Stimulated activated CD4-positive, alpha-beta T cell treated with anti-CD3 and anti-CD28 coated beads, Interleukin-12 subunit alpha, Interleukin-12 subunit beta, amount 100 ng/mL, for 24 hours (primary cell): ENCODE measurements at places on chromosomes 13 and 19.

GRCh38 chr19:13987101-13987890 lies 18.8 kb downstream of the RFX1 start:
- DNase-seq: no peak

GRCh38 chr13:50161052-50161451 lies 145.8 kb downstream of the KCNRG start:
- DNase-seq: no peak

- no peak for DNase-seq
These were observed 204.6 kb upstream of the TSC22D1 start for GRCh38 chr13:44780591-44781280.

DNA sequence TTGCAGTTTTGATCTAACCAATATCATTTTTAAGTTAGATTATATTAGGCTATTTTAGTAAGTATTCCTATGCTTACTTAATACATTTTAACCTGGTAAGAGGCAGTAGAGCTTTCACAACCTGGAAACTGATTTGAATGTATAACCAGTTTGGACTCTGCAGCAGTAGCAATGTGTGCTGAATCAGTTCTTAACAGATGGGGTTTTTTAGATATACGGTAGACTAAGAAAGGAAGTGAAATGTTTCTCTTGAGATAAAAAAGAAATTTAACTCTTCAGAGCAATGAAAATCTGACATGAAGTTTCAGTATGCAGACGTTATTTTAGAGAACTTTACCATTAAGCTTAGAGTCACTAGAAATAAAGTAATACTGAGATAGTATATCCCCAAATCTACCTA lies 2.7 kb downstream of the NBEA start:
- no peak for DNase-seq

DNA sequence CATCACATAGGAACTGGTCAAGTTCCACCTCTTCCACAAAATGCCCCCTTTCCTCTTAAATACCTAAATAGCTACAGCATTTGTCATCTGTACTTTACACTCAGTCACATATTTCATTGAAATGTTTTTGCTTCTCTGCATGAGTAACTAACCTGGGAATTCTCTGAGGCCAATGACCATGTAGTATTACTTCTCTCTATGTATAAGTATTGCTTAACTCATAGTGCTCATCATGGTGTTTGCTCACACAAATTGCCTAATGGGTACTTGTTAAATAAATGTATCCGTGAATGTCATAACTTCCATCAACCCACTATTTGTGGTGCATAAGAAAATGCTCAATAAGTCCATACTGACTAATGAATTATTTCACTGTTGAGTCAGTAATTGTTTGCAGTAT lies 115.5 kb downstream of the FGF14 start:
- DNase-seq: no peak

- no peak for DNase-seq
These were observed 20.1 kb upstream of the NDUFS7 start for GRCh38 chr19:1363599-1363998.

DNA sequence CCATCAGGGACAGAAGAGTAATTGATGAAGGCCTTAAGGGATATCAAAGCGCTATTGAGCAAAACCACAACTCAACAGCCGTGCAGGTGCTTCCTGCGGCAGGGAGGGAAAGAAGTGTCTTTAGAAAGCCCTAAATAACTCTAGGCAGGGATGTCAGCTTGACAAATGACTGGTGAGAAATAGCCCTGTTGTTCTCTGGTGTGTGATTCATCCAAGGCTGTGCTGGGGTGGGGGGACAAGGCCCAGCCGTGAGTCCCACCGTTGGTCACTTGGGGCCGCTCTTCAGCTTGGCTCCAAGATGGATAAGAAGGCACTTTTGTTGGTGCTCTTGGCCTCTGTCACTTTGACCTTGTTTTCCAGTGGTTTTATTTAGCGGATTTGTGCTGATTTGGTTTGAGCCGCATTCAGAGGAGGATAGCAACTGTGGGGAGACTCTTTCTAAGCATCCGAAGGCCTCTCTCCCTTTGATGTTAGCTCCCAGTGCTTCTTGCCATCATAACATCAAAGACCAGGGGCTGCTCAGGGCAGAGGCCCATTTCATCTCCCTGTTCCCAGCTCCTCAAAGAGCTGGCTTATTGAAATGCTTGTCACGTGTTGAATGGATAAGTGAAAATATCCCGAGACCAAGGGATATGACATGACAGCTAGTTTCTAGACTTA lies 130.3 kb upstream of the SERP2 start:
- no peak for DNase-seq

DNA sequence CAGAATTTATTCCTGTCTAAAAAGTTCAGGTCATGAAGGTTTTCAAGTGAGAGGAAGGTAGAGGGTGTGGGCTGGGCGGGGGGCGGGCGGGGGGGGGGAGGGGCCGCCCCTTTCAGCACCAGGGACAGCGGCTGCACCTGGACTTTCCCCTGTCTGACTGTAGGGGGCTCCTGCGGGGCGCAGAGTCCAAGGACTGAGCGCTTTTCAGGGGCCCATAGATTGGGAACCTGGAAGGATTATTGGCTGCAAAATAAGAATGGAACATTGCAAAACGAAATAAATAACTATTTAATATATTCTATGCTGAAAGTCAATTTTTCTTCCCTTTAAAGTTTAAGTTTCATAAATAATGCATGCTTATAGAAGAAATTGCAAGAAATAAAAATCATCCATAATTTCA lies 8.9 kb upstream of the CYP4F3 start:
- no peak for DNase-seq

DNA sequence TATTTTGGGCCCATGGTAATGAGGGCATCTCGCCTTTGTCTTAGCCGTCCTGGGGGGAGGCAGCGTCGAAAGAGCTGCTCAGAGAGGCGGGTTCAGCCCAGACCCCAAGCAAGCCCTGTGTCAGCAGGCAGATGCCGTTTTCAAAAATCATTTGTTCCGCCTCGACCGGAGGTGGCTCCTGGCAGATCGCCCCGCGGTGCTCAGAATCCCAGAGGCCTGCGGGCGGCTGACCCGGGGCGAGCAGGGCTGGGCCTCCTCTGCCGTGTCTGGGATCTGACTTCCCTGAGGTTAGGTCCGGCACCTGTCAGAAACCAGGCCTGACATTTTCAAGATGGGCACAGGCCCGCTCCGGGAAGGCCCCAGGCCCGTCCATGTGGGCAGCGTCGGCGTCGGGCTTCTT lies 36.1 kb downstream of the CRTC1 start:
- DNase-seq: no peak

DNA sequence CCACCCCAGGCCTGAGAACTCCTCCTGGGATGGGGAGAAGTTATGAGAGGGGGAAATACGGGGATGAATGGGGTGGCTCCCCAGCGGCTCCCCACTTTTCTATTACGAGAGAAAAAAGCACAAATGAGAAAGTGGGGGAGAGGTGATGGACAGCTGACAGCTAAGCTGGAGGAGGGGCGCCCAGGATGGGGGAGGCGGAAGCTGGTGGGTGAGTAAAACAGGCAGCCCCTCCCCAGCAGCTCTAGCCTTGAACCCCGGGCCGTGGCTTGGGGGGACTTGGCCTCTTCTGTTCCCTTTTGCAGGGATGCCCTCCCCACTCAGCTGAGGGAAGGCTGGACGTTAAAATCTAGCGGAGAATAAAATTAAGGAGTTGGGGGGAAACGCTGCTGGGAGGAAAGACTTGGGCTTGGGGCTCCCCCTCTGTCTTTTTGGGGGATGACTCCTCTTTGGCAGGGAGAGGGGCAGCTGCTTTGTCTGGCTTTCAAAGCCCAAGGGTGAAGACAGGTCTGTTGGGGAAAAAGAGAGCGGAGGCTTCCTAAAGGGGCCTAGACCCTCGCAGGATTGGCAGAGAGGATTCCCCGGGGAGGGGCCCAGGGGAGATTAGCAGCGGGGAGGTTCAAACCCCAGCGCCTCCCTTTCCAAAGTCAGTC lies 1.4 kb upstream of the SAMD1 start:
- DNase-seq: no peak

- DNase-seq: peak; percentile 81
These were observed 13.9 kb downstream of the RABAC1 start for GRCh38 chr19:41945135-41945766.

- no peak for DNase-seq
These were observed 20.7 kb downstream of the ZNF844 start for GRCh38 chr19:12085074-12085818.

GRCh38 chr19:37931881-37932655 lies 25.1 kb downstream of the SIPA1L3 start:
- DNase-seq: no peak

DNA sequence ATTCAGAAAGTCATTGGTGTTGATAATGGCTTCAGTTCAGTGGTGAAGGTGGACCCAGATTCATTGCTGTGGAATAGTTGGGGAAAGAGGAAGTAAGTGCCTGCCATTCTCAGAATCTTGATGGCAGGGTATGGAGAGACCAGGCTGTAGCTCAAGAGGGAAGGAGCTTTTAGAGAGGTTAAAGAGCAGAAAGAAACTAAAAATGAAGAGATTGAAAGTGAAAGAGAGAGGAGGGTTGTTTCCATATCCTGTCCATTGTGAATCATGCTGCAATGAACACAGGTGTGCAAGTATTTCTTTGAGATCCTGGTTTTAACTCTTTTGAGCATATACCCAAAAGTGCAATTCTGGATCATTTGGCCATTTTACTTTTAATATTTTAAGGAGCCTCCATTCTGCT lies 12.5 kb downstream of the GJB6 start:
- DNase-seq: no peak

DNA sequence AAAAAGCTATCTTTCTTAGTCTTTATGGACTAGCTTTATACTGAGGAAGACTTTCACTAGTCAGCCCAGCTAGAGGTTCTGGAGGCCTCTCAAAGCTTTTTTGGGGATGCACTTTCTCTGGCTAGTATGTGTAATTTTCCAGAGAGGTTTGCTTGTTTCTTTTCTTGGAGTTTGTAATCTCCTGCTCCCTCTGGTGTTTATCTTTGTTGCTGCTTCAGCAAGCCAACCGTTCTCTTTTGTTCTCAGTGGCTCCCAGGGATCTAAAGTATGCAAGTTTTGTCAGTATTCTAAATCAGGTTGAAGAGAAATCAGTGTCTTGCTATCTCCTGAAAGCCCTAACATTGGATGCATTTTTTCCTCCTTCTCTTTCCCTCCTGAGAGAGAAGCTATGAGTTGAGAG lies 121.1 kb upstream of the MYO16 start:
- no peak for DNase-seq

DNA sequence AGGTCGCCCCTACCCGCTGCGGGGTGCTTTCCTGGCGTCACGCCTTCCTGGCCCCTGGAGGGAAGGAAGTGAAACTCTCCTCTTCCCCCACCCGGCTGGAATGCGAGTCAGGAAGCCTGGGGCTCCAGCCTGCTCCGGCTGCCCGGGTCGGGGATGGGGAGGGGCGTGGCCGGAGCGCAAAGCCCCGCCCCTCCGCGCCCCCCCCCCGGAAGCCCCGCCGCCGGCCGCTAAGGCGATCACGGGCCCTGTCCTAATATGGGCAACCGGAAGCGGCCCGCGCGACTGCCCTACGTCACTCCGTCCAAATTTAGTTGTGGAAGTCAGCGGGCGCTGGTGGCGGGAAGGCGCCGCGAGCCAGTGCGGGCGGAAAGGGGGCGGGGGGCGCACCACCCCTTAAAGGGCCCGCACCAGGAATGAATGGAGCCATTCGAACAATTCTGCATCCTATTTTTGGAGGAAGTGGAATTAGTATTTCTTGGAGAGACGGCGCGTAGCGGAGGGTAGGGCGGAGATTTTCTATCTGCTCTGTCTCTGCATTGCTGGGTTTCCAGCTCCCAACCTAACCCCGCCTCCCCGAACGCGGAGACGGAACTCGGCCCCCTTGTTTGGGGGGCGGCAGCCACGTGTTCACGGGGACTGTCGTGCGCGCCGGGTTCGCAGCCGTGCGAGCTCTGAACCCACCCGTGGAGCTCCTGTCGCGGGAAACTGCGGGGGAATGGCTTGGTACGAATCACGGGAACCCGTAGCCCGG lies 1.6 kb downstream of the IER2 start:
- DNase-seq: peak; percentile 93

DNA sequence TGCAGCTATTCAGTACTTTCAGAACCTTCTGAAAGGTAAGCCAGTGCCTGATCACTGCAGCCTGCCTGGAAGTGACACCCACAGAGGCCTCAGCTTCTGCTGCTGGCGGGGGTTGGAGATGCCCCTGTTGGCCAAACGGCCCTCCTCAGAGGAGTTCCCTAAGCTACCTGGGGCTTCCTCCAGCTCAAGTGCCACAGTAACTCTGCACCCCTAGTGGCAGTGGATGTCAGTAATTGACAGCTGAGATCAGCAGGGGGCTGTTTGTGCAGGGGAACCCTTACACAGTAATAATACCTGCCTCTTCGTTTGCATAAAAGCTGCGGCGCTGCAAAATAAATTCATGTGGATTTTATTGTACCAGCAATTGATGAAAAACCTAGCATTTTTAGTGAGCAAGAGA lies 28.9 kb downstream of the TDRD12 start:
- no peak for DNase-seq
